ENCODE measurements at places on chromosomes 7 and 10.
A peak's percentile ranks its signal among the peaks of the same experiment; 100 is the strongest.

- no peak for DNase-seq
Observed at GRCh38 chr10:49749144-49749543, 13.0 kb downstream of the OGDHL start.

GRCh38 chr10:12511651-12512050 is 162.3 kb downstream of the CAMK1D start:
- no peak for DNase-seq

- no peak for DNase-seq
Observed at GRCh38 chr10:87729940-87730339, 70.3 kb downstream of the PAPSS2 start.

- DNase-seq: no peak
Observed at GRCh38 chr7:36016648-36017047, 136.4 kb upstream of the EEPD1 start.

DNA sequence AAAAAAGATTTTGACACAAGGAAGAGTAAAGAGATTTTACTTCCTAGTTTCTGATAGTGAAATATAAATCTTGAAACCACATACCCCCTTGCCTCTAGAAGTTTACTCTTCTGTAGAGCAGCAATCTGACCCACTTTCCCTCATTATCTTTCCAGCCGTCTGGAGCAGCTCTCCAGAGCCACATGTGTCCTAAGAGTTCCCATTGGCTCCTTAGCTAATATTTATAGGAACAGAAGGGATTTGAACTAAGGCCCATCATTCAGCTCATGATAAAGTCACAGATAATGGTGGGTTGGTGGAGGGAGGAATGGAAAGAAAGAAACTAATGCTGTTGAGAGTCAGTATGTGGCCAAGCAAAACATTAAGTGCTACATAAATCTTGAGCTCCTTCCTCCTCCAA is 121.8 kb downstream of the INHBA start:
- DNase-seq: no peak

DNA sequence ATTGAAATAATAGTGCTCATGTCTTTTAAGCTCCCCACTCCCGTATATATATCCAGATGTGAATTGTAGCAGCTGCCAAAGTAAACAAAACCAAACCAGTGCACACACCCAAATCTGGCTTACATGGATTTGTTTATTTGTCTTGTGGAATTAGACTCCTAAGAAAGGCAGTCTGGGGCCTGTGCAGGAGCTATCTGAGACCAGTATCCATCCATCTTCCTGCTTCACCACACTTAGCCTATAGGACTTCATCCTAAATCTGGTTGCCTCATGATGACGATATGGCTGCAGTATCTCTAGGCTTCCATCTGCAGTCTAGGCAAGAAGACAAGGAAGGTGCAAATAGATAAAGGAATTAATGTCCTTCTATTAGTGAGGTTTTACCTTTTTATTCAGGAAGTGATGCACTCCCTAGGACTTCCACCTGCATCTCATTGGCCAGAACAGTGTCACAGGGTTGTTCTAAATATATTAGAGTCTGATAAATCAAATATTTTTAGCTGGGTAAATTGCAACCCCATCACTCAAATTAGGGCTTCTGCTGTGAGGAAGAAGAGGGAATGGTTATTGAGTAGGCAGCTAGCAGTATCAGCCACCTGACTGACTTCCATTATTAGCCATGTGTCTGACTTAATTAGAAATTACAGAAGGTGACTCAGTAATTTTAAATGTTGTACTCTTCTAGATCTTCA is 6.0 kb downstream of the WIPF3 start:
- DNase-seq: no peak

DNA sequence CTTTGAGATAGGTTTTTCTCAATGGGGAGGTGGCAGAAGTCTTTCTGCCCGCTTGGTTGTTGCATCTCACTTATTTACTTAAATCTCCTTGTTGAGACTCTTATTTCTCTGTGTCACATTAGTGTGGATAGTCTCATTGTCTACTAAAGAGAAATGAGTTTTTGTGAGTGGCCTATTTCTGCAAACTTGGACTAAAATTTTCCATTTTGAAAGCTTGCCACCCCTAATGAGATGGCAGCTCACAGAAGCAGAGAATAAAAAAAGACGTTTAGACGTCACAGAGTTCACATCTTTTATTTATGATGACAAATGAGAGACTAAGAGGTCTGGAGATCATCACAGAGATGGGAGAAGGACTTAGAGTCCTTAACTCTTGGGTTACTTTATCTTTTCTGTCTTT is 262.7 kb upstream of the PHYHIPL start:
- no peak for DNase-seq

DNA sequence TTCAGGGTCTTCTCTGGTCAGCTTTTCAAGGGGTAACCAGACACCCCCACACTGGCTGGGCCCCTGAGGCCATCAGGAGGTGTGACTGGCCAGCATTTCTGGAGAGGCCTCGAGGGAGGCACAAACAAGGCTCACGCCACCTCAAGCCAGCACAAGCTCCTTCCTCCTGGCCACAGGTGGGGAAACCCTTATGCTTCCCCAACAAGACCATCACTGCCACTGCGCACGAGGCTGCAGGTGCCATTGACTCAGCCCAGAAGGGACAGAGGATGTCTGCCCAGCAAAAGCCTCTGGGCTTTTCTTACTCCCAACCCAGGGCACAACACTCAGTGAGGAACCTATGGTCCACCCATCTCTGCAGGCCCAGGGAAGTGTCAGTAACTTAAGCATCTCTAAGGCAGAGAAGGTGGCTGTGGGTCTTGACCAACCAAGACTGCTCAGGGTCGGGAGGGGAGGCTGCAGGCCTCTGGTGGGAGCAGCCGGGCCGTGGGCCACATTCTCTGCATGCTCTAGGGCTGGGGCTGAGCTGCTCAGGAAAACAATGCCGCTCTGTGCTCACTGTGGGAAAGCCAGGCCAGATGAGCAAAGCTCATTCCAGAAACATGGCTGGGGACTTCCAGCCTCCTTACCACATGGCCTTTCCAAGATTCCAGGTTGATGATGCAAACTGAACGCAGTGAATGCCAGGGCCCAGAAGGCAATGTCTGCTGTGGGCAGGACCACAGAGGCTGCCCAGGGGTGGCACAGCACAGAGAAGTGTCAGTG is 24.2 kb upstream of the RASSF4 start:
- no peak for DNase-seq

- no peak for DNase-seq
Observed at GRCh38 chr7:115356139-115356746, 434.3 kb downstream of the MDFIC start.

GRCh38 chr7:4753598-4754432 is 21.6 kb upstream of the AP5Z1 start:
- peak; percentile 42 for DNase-seq

DNA sequence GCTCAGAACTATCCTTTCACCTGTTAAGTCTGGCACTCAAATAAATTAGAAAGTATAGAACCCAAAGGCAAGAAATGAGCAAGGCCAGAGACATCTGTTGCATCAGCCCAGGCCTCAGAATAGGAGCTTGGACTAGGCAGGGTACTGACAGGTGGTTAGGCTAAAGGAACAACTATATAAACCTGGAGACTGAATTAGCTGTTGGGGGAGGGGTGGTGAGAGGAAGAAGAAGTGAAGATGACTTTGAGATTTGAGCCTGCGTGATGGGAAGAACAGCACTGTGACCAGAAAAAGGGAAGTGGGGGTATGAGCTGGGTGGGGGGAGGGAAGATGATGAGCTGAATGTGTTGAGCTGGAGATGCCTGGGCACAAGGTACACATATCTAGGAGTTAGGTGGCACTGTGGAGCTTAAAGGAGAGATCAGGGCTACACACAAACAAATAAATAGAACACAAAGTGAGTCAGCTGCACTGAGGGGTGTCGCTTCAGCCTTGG is 244.7 kb downstream of the PTEN start:
- no peak for DNase-seq

- DNase-seq: no peak
Observed at GRCh38 chr10:75197906-75198305, 12.7 kb upstream of the VDAC2 start.

DNA sequence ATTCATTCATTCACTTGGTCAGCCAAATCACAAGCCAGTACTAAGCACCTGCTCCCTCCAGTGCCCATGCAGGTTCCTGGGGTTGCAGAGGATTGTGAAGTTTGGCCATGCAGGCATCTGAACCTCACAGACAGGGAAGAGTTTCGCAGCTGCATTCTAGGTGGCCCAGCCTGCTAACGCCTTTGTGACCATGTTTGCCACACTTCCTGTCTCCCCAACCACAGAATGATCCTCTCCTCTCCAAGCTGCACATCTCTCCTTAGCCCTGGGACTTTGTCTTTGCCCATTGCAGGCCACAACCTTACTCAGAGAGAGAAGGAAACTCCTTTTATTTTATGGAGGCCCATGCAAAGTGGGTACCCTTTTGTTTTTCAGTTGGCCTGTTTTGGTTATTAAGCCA is 31.8 kb downstream of the EPDR1 start:
- no peak for DNase-seq

GRCh38 chr7:112495810-112496462 is 15.1 kb downstream of the LSMEM1 start:
- peak; percentile 25 for DNase-seq

GRCh38 chr7:39183796-39184195 is 206.1 kb downstream of the POU6F2 start:
- no peak for DNase-seq

DNA sequence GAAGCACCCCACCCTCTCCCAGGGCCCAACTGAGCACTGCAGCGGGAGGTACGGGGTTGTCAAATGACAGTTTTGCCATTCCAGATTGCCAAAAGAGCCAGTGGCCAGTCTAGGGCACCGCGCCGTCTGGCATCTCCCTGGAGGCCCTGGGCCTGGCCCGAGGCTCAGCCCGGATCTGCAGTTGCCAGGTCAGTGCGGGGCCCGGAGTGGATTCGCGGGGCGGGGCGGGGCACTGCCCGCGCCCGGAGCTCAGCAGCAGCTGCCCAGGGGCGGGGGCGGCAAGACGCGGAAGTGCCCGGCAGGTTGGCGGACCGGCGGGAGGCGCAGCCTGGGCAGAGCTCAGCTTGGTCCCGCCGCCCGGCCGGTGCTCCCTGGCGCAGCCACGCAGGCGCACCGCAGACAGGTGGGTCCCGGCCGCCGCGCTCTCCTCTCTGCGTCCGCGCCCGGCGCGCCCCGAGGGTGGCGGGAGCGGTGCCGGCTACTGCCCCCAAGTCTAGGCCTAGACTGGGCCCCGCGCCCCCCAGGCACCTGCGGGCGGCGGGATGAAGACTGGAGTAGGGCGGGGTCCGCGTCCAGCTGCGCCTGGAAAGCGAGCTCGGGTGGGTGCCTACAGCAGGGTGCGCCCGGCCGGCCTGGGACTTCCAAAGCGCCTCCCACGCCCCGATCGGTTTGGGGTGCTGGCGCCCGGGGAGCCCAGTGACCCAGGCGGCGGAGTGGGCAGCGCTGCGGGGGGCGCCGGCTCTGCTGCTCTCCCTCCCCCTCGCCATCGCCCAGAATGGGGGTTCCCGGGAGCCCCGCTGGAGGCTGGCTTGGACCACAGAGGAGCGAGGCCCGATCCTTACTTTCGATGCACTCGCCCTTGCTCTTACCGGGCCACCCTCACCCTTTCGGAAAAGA is at the start of gene IRF5:
TSS of gene IRF5 (plus strand) at position 281 of the 897 bp plus-strand sequence. CDS start 4,155 bp downstream, outside the sequence.
- DNase-seq: no peak

- no peak for DNase-seq
Observed at GRCh38 chr7:100122568-100122967, 3.1 kb downstream of the CNPY4 start.

DNA sequence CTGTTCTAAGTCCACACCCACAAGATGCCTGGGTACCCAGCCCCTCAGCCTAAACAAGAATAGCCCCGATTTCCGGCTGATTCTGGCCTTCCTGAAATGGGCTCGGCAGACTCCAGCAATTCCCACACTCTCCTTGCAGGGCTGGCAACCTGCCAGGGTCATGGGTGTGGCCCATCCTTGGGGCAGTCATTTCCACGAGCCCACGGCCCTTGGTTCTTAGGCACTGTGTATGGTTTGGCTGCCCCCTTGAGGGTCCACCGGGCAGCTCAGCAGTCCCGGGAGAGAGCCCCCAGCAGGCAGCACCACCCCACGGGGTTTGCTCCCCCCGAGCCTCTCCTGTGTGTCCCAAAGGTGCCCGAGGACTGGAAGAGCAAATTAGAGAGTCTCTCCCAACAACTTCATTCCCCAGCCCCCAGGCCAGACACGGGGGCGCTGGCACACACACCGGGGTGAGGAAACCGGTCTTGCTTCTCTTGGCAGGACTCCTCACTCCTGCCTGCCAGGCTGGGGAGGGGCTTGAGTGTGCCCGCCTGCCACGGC is 142.2 kb downstream of the EMX2 start:
- no peak for DNase-seq

DNA sequence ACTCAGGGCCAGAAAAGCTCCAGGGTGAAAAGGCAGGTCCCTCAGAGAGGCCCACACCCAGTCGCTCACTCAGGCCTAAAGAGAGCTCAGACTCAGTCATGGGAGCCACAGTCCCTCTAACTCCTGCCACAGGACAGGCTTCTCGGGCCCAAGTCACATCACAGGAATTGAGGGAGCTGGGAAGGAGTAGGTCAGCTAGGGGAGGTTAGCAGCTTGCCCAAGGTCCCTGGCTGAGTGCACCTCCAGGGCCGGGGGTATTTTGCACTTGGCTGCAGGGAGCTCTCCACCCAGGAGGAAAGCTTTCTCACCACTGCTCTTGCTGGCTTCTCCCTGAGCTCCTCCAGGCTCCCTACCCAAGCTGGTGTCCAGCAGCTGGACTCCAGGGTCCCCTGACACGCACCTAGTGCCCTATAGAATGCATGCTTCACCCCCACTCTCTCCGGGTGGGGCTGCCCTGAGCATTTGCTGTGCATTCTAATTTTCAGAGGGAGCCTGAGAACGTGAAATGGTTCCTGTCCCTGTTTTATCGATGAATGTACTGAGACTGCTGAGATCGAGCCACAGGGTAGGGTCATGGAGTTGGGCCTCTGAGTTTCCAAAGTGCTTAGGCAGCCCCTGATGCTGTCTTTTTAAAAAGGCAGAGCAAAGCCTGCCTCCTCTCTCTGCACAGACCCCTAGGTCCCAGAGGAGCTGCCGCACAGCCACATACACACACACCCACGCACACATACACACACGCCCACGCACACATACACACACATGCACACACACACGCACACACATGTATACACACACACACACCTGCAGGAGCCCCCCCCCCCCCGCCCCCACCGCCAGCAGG is 37.9 kb upstream of the RET start:
- no peak for DNase-seq

DNA sequence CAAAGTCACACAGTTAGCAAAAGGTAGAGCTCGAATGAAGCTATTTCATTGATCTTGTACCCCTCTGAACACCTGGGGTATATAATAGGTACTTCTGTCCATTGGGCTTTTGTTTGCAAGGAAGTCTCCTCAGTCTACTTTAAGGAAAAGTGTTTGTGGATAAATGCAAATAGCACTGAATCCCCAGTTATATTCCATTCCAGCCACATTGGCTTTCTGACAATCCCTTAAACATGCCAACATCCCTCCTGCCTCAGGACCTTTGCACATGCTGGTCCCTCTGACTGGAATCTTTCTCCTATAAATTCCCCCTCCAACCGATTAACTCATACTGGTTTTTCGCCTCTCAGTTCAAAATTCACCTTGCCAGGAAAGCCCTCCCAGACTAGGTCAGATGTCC is 17.1 kb downstream of the DUSP5 start:
- DNase-seq: no peak

GRCh38 chr10:63236113-63236935 is 103.2 kb downstream of the NRBF2 start:
- DNase-seq: no peak
